ENCODE measurements at places on chromosomes 7 and 10.

DNA sequence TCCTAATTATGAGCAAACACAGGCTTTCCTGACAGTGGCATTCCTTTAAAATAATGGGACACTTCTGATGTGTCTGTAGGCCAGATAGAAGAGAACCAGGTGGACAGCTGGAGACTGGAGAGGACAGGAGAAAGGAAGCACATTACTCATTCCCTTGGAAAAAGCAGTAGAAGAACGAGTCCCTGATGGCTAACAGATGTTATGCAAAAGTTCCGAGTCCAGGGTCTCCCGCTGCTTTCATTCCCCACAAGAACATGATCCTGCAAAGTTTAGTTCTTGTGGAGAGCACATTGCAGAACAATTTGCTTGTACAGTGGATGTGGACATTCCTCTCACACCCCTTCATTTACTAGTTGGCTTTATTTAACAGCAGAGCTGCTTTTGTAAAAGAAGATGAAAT, 137.6 kb downstream of the GPAM start:
- DNase-seq = no peak

DNA sequence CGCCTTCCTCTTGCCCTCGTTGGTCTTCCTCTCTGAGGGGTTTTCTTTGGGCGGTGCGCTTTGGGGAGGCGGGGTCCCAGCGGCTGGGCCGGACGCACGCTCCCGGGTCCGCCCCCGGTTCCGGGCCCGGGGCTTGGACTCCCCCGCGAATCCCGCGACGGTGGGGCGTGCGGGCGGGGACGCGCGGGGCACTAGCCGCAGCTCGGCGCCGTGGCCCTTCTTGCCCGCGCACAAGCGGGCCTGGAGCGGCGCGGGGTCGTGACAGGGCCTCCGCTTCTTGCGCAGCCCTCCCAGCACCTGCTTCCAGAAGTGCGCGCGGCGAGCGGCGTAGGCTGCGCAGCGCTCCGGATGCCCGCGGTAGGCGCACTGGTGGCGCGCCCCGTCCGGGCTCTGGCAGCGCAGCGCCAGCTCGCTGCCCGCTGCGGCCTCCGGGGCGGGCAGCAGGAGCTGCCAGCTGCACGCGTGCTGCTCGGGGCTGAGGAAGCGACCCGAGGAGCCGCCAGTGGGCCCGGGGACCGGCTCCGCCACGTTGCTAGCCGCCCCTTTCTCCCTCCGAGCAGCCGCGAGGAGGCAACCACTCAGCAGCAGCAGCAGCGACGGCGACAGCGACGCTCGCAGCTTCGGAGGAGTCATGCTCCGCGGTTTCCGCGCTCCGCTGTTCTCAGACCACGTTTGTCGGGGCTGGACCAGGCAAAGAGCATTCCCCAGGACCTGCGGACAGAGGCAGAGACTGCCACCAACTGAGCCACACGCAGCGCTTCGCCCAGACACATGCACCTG, 759 bp downstream of the FGFBP3 start:
- DNase-seq = peak; percentile 81

GRCh38 chr10:71294856-71295255, 24.2 kb upstream of the SLC29A3 start:
- DNase-seq = no peak

DNA sequence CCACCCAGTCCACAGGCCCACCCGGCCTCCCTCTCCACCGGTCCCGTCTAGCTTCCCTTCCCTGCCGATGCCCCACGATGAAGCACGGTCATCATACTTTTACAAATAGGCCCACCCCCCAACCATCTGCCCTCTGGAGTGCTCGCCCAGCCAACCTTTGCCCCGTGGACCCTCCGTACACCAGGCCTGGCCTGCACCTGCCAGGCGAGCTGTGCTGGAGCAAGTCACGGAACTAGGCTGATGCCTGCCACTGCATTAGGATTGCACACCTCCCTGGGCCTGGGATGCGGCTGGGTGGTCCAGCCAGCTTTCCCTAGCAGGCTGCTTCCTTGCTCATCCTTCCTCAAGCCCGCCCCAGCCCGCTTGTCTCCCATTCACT, 44.7 kb downstream of the PPIF start:
- no peak for DNase-seq

GRCh38 chr10:115026056-115026745, 67.0 kb upstream of the ATRNL1 start:
- DNase-seq = no peak

GRCh38 chr10:117137031-117137910, 799 bp downstream of the VAX1 start:
- DNase-seq = no peak

GRCh38 chr10:5616836-5617235, 49.6 kb downstream of the ASB13 start:
- no peak for DNase-seq

DNA sequence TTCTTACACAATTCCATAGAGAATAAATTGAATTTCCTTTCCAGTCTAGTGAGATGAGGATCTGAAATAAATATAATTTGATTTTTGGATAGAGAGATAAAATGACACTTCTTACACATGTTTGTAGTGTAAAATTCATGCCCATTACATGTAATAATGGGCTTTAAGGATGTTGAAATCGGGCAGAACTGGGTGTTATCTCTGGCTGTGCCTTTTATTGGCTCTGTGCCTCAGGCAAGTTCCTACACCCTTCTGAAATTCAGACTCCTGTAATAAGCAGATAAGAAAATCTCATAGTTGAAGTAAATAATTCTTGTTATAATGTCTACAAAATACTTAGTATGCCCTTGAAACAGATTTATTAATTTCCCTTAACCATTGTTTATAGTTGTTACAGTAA, 125.6 kb downstream of the SEMA3A start:
- no peak for DNase-seq

- no peak for DNase-seq
These were observed 26.9 kb downstream of the SPOCK2 start for GRCh38 chr10:72061491-72061890.

DNA sequence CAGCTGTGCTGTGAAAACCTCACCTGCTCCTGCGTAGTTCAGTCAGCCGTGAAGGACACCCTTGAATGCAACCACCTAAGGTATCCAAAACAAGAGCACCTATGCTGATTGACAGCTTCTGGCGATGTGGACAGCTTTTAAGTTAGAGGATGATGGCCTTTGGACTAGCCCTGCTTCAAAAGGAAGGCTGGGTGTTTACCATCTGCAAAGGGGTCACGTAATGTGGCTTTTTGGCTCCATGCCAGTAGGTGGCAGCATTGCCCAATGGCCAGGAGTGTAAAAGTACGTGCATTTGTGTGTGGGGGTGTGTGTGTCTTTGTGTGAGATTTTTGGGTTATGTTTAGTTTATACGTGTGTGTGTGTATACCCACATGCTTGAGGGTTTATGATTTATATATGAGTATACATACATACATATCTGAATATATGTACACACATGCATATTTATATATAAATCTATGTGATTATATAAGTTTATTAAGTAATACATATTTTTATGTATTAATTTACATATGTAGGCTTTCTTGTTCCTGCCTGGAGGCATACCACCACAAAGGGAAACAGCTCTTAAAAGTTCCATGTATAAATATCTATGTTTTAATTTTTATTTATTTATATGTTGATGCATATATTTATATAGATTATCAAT, 236.3 kb upstream of the ANKRD30A start:
- DNase-seq = no peak

DNA sequence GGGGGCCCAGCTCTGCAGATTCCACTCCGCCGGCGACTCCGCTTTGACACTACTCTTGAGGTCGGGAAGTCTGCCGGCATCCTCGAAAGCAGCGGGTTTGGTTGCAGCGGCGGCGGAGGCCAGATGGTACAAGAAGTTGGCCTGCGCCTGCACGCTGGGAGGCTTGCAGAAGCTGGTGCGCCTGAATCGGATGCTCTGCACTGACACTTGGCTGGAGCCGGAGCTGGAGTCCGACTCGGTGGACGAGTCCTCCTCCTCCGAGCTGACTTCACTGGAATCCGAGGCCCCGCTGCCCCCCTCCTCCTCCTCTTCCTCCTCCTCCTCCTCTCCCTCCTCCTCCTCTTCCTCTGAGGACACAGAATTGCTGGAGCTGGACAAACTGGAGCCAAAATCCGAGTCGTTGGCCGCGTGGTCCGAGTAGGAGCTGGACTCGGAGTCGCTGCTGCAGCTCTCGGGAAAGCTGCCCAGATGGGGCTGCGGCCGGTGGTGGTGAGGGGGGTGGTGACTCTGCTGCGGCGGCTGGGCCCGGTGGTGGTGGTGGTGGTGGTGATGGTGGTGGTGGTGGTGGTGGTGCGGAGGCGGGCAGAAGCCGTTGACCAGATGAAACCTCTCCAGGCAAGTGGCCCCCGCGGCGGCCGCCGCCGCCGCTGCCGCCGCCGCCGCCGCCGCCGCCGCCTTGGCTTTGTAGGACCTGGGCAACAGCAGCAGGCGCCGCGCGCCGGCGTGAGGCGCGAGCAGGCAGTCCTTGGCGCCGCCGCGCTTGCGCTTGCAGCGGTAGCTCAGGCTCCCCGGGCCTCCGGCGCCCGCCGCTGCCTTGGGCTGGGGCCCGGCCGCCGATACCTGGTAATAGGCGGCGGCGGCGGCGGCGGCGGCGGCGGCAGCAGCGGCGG, 9.0 kb downstream of the SKIDA1 start:
- DNase-seq = peak; percentile 60

DNA sequence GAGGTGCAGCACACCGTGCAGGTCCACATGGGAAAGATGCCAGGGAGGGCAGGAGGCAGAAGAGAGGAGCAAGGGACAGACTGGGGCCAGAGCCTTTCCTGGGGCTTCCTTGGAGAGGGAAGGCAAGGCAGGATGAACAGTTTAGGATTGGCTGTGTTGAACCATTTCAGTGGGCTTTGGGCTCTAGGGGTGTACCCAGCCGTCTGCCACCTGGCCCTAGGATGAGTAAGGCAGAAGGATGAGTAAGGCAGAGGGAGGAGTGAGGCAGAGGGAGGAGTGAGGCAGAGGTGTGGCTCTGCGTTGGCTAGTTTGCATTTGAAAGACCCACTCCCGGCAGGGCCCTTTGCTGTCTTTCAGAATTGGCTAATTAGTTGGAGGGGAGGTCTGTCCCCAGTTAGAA, 31.5 kb upstream of the PRF1 start:
- no peak for DNase-seq

DNA sequence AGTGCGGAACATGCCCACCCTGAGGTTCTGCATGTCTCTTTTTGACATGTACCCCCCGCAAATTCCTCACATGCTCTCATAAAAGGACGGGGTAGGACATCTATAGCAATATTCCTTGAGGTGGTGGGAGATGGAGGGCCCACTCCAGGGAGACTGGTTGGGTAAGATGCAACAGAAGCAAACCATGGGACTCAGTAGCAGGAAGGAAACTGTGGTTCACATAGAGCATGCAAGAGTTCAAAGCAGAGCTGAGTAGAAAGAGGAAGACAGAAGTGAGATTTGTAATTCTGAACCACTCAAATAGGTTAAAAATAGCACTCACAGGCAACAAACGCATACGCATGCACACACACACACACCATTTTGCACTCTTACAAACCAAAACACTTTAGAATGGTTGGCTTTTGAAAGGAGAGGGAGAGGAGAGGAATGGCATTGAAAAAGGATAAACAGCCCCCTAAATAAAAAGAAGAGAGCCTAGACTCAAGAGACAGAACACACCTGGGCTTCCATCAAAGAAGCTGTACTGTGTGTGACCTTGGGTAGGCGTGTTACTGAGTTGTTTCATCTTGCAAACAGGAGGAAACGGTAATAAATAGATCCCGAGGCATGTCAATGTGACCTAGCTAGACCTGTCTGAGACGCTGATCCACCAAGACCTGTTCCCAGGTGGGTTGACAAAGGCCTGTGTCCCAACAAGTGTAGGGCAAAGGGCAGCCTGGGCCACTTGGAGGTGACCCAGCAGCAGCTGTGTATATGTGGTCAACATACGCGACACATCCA, 77.6 kb upstream of the LRRC4 start:
- DNase-seq = no peak

DNA sequence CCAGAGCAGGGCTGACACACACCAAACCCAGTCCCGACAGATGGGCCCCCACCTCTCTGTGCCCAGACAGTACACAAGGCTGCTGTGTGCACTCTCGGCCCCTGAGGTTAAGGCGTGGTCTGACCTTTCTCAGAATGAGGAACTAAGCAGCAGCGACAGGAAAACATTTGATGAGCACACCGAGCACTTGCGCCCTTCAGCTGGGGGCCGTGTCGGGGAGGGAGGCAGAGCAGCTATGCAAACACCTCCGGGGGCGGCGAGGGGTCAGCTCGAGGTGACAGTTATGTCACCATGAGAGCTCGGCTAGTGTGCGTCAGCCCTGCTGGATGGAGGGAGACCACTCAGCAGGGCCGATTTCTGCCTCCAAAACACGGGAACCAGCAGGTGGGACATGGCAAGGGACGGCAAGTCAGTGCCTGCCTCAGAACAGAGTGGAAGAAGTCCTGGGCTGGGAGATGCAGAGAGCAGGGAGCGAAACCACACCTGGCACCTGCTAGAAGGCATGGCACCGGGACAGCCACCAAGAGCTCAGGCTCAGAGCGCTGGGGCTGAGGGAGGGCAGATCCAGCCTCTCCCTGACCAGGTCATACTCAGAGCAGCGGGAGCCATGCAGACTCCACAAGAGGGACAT, 57.4 kb downstream of the CHST15 start:
- DNase-seq = no peak

GRCh38 chr7:24943096-24943948, 36.7 kb downstream of the OSBPL3 start:
- no peak for DNase-seq

GRCh38 chr7:28481091-28481926, 69.0 kb downstream of the CREB5 start:
- DNase-seq = no peak

- DNase-seq = no peak
These were observed 51.1 kb upstream of the ADRB1 start for GRCh38 chr10:113992471-113993011.

GRCh38 chr7:90250601-90251303, 5.8 kb downstream of the CFAP69 start:
- DNase-seq = peak; percentile 31

DNA sequence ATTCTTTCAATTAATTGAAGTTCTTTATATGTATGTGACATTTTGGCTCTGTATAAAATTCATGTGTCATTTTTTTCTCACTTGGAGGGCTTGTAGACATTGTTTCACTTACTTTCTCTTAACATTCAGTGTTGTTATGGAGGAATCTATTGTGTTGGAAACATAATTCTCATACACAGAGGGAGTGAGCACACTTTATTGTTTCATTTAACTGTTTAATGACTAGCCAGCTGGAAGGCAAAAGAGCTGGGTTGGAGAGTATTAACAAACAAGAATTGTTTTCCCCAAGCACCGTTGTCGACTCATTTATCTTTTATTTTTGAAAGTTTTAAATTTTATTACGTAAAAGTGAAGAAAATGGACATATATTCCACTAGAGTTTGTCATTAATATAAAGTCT, 98.8 kb downstream of the PTPN20 start:
- DNase-seq = no peak

GRCh38 chr7:151814400-151815009, 62.4 kb downstream of the PRKAG2 start:
- no peak for DNase-seq
